ENCODE measurements at places on chromosomes 1 and 21.
A peak's percentile ranks its signal among the peaks of the same experiment; 100 is the strongest.

DNA sequence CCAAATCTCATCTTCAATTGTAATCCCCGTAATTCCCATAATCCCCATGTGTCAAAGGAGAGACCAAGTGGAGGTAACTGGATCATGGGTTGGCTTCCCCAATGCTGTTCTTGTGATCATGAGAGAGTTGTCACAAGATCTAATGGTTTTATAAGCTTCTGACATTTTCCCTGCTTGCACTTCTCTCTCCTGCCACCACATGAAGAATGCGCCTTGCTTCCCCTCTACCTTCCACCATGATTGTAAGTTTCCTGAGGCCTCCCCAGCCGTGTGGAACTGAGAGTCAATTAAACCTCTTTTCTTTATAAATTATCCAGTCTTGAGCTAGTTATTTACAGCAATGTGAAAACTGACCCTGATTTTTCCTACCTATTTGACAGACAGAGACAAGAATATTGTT, 162.5 kb upstream of the SYT6 start:
- DNase-seq, result no peak

GRCh38 chr1:21857142-21857839, 45.2 kb downstream of the LDLRAD2 start:
- DNase-seq, result no peak

DNA sequence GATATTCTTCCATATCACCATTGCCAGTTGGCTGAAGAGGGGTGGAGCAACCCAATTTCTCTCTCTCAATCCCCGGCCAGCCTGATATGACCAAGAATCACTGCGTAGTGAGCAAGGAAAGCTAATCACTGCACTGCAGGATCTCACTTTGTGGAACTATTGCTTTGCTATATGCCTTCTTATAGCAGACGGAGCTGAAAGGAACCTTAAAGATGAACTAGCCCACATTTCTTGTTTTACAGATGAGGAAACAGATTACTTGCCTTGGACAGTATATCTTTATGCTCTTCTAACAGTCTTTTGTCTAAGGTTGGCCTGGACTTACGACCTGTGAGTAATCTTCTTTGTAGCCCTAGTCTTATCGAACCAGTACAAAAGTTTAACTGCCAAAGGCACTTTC, 7.6 kb downstream of the APOBEC4 start:
- DNase-seq, result no peak

DNA sequence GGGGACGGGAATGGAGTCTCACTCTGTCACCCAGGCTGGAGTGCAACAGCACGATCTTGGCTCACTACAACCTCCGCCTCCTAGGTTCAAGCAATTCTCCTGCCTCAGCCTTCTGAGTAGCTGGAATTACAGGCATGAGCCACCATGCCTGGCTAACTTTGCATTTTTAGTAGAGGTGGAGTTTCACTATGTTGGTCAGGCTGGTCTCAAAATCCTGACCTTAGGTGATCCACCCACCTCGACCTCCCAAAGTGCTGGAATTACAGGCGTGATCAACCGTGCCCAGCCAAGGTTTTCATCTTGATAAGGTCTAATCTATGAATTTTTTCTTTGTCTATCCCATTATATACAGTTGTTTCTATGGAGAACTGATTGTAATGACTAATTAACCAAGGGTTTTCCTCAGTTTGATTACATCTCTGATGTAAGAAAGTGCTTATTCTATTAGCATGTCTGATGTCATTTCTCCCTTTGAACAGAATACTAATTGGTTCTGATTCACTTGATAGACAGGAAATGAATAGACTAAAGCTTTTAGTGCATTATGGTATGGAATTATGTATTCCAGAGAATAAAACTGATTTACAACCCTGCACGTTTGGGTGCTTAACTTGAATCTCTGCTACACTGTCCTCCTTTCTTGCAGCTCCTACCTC, 11.9 kb downstream of the PACC1 start:
- peak; percentile 53 for DNase-seq

GRCh38 chr1:167412920-167413319, 105.4 kb downstream of the CD247 start:
- no peak for DNase-seq

- peak; percentile 43 for DNase-seq
Measured at GRCh38 chr1:197692965-197693364, 82.3 kb downstream of the DENND1B start.

DNA sequence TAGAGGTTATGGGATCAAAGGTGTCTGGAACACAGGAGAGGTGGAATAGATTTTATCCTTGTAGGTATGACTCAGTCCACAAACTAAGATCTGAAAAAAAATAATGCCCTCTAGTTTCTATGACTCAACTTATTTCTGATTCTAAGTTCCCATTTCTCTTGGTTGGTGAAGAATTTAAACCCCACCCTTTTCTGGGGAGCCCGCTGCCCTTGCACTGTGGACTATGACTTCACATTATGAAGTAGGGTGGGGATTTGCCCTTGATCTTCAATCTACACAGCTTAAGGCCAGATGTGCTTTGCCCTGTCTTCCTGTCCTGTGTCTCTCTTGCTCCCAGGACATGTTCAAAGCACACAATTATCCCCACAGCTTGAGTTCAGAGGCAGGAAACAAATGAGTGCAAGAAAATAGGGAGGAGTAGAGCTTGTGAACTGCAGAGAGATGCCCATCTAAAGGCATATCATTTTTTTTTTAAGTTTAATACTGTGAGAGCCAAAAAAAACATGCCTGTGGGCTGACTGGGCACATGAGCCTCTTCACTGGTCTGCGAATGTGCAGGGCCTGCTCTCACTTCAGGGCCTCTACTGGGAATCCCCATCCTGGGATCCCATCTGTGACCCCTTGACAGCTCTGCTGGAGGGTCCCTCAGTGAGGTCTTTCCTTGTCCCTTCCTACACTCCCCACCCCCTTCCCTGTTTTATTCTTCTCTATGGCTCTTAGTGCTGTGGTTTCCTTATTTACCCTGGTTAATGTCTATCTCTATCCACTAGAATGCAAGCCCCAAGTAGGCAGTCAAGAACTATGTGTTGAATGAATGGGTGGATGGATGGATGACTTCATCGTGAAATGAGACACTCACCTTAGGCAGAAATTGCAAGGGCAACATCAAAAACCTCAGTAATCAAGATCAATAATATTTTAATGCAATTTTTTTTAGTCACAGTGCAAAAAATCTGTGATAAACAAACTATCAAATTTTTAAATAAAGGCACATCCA, 61.5 kb downstream of the CD58 start:
- peak; percentile 95 for DNase-seq

- peak; percentile 30 for DNase-seq
Measured at GRCh38 chr1:23838401-23838866, 13.2 kb upstream of the HMGCL start.

DNA sequence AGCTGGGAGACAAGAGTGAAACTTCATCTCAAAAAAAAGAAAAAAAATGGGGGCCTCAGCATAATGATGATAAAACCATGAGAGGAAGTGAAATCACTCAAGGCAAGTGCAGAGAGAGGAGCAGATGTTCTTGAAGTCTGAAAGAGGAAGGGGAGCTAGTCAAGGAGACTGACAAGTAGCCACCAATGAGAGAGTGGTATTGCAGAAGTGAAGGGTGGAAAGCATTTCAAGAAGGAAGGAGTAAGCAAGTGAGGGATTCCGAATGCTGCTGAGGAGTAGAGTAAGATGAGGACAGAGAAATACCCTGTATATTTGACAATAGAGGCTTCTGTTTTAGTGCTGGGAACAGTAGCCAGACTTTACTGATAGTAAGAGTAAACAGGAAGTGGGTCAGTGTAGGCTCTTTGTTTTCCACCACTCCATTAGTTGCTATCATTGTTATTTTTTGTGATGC, 2.9 kb downstream of the TATDN3 start:
- no peak for DNase-seq

DNA sequence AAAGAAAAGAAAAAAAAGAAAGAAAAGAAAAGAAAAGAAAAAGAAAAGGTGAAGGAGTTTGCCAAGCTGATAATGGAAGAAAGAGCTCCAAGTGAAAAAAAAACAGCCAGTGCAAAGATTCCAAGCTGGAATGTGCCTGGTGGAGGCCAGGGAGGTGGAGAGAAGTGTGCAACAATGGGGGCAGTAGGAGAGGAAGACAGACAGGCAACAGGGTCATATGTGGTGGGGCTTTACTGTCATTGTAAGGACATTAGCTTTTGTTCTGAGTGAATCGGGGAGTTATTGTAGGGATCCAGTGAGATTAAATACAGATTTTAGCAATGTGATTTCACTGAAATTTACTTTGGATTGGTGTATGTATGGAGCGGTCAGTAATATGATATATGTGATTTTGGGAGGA, 14.0 kb upstream of the MYSM1 start:
- no peak for DNase-seq
